IMR-90 (cell line): ENCODE measurements at places on chromosomes 6 and 20. TPM values are rescaled to one million over a fixed set of nuclear protein-coding genes. Genes with fewer than 3 reads are reported as not detected.
A peak's percentile ranks its signal among the peaks of the same experiment; 100 is the strongest.

Gene MYO6
- total RNA-seq: 6.8 and 9.4 TPM in 2 replicates

- no peak for DNase-seq
Measured at GRCh38 chr6:112365952-112366351, 18.8 kb downstream of the RFPL4B start.

Gene KHDRBS2
- not detected in 2 replicates for total RNA-seq

- no peak for DNase-seq
Measured at GRCh38 chr6:82035526-82035925, 212.0 kb downstream of the IBTK start.

- DNase-seq: no peak
Measured at GRCh38 chr6:96613291-96613999, 50.5 kb downstream of the FHL5 start.

Gene NKAIN4
- total RNA-seq: not detected in 2 replicates

DNA sequence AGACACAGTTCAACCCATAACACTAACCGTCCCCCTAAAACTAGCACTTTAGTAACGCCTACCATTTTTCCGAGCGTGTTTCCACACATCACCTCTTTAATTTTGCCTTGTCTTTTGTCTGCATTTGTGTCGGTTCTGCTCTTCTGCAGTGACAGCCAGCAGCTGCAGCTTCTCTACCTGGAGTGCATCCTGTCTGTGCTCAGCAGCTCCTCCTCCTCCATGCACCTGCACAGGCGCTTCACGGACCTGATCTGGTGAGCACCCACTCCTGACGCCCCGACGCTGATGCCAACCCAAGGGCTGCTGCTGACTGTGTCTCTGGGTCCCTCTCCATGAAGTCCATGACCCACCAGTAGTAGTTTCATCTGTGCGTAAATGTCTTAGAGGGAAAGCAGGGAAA is 35.4 kb upstream of the PBOV1 start:
- DNase-seq: no peak

Gene LY6G6C
- not detected in 2 replicates for total RNA-seq

GRCh38 chr6:41605649-41606048 is 32.6 kb upstream of the MDFI start:
- DNase-seq: no peak

DNA sequence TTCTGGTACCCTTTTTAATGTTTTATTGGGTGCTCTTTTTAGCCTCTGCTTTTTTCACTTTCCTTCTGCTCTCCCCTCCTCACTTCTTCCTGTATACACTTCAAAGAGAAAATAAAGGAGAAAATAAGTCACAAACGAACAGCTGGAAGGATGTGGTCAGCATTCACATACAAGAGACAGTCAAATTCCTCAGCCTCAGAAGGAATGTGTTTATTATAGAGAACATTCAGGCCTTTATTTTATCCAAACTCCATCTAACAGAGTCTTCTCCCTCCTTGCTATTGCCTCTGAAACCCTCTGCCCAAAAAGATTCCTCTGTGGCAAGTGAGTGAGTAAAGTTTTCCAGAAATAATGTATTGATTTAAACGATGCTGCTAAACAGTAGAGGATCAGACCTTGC is 490.4 kb downstream of the FRK start:
- DNase-seq: peak; percentile 59

DNA sequence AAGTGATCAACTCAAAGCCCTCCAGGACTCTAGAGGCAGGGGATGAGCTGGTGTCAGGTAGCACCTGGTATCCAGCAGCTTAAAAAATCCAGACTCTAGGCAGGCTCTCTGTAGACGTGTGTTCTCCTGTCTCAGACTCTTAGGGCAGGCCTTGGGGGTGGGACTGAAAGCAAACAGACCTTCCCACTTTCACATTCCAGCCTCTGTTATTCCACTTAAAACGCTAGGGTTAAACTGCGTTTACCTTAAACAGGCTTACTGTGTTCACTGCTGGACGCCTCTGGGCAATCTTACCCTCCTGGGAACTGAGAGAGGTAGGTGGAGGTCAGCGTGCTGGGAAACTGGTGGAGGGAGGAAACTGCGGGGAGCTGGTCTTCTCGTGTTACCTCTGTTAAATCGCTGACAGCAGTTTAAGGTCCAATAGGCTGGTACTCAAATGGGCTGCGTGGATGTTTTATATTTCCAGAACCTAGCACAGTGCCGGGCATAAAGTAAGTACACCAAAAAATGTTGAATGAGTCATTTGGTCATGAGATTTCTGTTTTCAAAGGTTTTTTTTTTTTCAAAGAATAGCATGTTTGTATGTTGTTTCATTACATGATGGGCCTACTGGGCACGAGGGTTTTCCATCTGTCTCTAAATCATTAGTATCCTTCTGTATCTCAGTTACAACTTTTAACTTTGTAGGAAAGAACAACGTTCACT is at the start of gene GCNT2:
GCNT2 (plus strand) TSS at position 248 of the 705 bp plus-strand sequence. CDS start 7,561 bp downstream, outside the sequence.
- peak; percentile 23 for DNase-seq
